Uterus (tissue), 4 donors: ENCODE measurements at places on chromosomes 4 and X. TPM values are rescaled to one million over a fixed set of nuclear protein-coding genes. Genes with fewer than 3 reads are reported as not detected.

- no peak overlapping the region for H3K27ac ChIP-seq
- no peaks in the 10 kb centered on the region for H3K27me3 ChIP-seq
- DNase-seq: no peak
- no peak overlapping the region for H3K4me3 ChIP-seq
- no peaks in the 10 kb centered on the region for H3K36me3 ChIP-seq
- no peaks in the 10 kb centered on the region for H3K4me1 ChIP-seq
These were observed 74.1 kb downstream of the ARHGAP10 start for GRCh38 chr4:147805946-147806345.

DNA sequence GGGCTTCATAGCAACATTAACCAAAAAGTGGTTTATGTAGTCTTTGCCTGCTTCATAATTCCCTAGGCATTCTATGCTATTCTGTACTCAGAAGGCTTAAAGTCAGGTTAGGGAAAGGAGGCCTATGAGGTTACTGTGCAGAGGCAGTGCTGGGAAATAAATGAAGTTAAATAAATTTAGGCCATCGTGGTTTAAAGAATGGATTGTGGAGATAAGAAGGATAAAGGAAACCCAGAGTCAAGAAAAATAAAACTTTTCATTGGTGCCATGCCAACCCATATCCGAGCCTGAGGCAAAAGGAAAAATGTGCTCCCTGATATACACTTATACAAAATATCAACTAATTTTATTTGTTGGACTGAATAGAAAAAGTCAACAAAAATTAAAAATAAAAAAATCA, 70.2 kb downstream of the AR start:
- no peaks in the 10 kb centered on the region for H3K27me3 ChIP-seq
- no peak for DNase-seq
- H3K4me1 ChIP-seq: no peaks in the 10 kb centered on the region
- H3K27ac ChIP-seq: no peak overlapping the region
- H3K36me3 ChIP-seq: no peaks in the 10 kb centered on the region

The SUPT20HL2 gene
- total RNA-seq: not detected

The UGT8 gene
- 0.46 TPM for total RNA-seq

GRCh38 chr4:13399257-13399656, 84.9 kb downstream of the RAB28 start:
- H3K27ac ChIP-seq: no peak overlapping the region
- H3K36me3 ChIP-seq: no peaks in the 10 kb centered on the region
- DNase-seq: no peak

The CDKL2 gene
- not detected for total RNA-seq

DNA sequence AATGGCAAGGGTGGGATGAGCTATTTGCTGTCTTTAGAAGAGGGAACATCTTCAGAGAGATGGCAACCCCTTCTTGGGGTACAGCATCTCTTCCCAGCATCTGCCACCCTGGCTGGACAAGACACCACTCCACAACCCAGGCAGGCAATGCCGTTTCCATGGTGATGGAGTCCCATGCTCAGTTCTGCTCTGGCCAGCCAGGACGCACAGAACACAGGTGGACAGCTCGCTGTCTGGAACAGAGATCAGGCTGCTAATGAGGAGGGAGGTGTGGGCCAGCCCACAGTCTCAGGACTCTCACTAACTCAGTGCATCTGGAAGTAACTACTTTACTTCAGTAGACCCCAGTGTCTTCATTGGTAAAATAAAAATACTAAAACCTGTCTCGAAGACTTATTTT, 321.0 kb upstream of the CPEB2 start:
- H3K36me3 ChIP-seq: no peaks in the 10 kb centered on the region
- no peak for DNase-seq
- H3K27ac ChIP-seq: no peak overlapping the region
- no peaks in the 10 kb centered on the region for H3K4me1 ChIP-seq
- no peaks in the 10 kb centered on the region for H3K27me3 ChIP-seq

DNA sequence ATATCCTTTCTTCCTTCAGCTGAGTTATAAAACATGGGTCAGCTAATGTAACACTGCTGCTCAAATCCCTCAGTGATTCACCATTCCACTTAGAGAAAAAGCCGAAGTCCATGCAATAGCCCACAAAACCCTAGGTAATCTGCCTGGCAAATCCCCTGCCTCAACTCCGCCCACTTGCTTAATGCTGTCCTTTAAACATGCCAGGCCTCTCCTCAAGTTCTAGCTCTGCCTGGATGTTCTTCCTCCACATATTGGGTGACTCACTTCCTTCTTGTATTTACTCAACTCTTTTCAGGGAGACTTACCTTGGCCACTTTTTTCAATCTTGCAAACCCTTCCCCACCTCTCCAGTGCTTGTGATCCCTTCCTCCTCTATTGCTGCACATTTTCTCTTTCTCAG, 89.8 kb downstream of the EMCN start:
- no peak for DNase-seq
- H3K36me3 ChIP-seq: no peaks in the 10 kb centered on the region
- H3K4me1 ChIP-seq: no peaks in the 10 kb centered on the region
- no peak overlapping the region for H3K27ac ChIP-seq

DNA sequence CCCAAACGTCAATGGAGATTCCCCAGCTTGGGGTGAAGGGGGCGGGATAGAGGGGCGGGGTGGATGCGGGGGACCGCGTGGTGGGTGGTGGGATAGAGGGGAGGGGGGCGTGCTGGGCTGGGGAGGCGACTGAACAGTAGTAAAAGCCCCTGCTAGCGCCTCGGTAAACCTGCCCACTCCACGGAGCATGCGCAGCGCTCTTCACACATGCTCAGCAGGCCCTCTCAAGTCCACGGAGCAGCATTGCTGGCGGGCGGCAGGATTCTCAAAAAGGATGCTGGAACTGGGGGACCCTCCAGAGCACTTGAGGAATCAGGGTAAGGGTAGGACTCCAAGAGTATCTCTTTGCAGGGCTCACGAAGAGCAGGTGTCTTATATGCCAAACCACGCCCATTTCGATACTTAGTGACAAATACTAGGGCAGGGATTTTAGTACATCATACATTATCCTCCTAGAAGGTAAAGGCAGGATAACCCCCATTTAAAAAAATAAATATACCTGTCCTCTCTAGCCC, 378 bp upstream of the RPS6KA6 start:
- H3K27me3 ChIP-seq: no peaks in the 10 kb centered on the region
- H3K4me1 ChIP-seq: no peaks in the 10 kb centered on the region
- no peaks in the 10 kb centered on the region for H3K36me3 ChIP-seq
- DNase-seq: peak; percentile 46
- peak overlapping the region; percentile 72 for H3K27ac ChIP-seq
